Sigmoid colon (tissue), 7 donors: ENCODE measurements at places on chromosomes 6 and 20.

DNA sequence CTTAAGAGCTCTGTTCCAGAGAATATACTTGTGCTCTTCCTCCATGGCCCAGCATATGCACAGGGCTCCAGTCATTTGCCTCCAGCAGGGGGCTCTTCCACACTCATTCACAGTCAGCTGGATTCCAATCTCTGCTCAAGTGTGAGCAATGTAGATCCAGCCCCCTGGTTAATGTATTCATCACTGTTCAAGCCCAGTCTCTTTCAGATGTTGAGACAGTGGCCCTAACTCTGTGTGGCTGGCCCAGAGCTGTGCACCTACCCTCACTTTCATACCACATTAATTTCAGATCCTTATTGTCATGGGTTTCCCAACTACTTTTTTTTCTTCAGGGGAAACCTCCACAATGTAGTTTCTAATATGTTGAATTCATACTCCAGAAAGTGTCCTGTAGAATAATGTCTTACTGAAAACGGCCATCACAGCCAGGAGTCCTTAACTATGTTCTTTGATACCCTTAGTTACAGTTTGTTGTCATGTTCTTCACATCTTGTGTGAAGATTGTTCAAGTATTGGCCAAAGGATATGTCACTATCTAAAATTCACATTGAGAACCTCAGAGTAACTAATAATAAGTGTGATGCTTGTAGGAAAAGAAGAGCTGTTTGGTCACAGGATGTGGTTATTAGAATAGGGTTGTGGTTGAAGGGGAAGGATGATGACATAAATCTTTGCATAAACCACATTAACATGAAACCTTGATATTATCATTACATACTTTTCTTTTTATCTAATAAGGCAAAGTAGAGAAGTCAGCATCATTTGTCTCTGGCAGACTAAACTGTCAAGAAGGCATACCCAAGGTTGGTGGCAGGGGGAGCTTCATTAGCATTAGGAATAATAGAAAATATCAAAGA, 14.4 kb upstream of the HLA-DQA1 start:
- DNase-seq: no peak

- no peak for DNase-seq
These were observed 176.4 kb downstream of the TFAP2B start for GRCh38 chr6:50995036-50995435.

- DNase-seq: peak; percentile 62
These were observed 123.4 kb downstream of the CEBPB start for GRCh38 chr20:50313827-50314677.

GRCh38 chr6:15588971-15589634, 73.7 kb downstream of the DTNBP1 start:
- no peak for DNase-seq

GRCh38 chr20:17796091-17796563, 96.4 kb downstream of the BANF2 start:
- DNase-seq: peak; percentile 83

- DNase-seq: peak; percentile 43
These were observed 140.9 kb downstream of the ANKRD60 start for GRCh38 chr20:58087562-58087858.

DNA sequence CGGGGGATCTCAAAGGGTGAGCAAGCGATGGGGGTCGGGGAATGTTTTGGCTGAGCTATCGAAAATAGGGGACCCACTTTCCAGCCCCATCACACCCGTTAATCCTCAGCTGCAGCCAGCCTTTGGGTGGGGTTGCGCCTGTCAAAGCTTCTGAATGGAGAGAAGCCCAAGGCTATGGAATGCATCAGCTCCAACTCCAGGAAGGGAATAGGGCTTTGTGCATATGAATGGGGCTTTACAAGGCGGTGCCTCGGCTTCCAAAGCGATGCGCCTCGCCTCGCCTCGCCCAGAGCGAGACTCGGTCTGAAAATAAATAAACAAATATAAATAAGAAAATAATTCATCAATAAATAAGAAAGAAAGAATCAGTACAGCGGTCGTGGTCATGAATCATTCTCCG, 751.4 kb upstream of the DEFB115 start:
- DNase-seq: no peak

- DNase-seq: peak; percentile 53
These were observed 58.3 kb upstream of the BHLHE23 start for GRCh38 chr20:63064745-63065711.

- DNase-seq: no peak
These were observed 115.6 kb upstream of the FERMT1 start for GRCh38 chr20:6238421-6238820.

- DNase-seq: no peak
These were observed 15.9 kb downstream of the BCAS1 start for GRCh38 chr20:54054516-54054915.

DNA sequence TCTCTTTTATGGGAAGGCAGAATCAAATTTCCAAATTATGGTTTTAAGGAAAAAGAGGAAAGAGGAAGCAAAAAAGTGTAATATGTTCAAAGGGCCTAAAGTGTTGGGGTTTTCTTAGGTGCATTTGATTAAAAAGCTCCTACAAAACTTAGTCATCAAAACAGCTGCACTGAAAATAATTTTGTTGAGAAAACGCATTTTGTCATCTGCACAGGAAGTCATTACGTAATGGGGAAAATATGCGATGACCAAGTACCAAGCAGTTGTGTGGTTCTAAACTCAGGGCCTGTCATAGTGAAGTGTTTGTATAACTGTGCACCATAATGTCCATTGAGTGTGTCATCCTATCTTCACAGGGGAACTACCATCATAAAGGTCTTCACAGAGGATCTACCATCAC, 15.6 kb downstream of the HAO1 start:
- DNase-seq: no peak

DNA sequence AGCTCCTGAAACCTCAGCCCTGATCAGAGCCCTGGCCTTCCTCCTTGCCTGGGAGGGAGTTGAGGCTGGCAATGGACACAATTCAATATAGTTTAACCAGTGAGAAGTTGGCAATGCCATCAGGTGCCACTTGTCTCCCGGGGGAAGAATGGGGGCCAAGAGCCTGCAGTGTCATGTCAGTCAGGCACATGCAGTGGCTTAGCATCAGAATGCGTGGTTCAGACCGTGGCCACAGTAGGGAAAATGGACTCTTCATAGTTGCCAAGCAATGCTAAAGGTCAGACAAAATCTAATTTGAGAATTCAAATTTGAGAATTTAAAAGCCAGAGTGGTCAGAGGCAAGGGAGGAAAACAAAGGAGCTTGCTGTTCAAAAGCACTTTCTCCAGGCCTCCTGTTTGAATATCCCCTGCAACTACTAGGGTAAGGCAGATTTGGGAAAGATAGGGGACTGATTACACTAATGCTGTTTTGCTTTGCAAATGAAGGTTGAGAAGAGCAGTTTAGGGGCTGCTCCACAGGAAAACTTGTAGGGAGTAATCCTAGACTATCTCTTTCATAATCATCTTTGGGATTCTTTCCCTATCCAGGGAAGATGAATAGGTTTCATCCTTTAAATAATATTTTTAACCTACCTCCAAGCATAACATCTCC, 33.1 kb upstream of the CLIC5 start:
- no peak for DNase-seq

DNA sequence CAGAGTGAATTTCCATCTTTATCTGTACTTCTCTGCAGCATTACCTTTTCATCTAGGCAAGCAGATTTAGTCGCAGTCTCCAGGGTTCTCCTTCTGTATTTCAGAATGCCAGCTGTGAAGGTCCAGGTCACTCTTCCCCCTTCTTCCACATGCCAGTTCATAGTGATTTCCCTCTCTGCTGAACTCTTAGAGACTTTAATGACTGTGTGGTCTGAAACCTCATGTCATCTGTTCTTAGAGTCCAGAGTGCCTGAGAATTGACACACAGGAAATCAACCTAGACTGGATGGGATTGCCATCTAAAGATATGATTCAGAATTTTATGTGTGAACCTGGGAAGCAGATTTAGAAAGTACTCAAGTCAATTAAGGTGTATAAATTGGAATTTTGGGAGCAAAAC, 248.1 kb downstream of the TPBG start:
- DNase-seq: no peak

- no peak for DNase-seq
These were observed 365.1 kb downstream of the ZFAND3 start for GRCh38 chr6:38184585-38185080.

DNA sequence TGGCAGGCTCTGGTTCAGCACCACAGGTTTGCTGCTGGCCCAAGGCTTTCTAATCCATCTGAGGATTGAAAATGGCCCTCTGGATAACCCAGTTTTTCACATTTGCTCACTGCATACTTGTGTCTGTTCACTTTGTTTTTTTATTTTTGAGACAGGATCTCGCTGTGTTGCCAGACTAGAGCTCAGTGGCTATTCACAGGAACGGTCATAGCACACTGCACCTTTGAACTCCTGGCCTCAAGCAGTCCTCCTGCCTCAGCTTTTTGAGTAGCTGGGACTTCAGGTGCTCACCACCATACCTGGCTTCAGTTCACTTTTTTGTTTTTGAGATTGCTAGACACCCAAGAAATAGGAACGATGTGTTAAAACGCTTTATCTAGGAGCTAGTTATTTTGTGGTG, 57.9 kb downstream of the ITCH start:
- no peak for DNase-seq

- DNase-seq: no peak
These were observed 12.3 kb upstream of the CBFA2T2 start for GRCh38 chr20:33477386-33478234.
